DMS79 (cell line): ENCODE measurements at places on chromosomes 11 and 22.
A peak's percentile ranks its signal among the peaks of the same experiment; 100 is the strongest.

DNA sequence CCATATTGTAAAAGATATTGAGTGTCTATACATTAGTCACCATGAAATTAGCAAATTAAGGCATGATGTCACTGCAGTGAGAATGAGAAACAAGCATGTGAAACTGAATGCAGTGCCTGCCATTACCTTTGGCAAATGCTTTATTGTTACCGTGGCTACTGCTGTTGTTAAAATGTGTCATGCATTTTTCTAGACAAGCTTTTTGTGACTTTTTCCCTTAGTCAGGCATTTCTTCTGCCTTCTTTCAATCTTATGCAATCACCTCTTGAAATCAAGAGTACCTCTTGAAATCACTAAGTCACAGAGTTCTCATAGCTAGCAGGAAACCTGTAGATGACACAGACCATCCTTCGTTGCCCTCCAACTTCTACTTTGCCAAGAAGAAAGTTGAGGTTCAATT lies 461.7 kb upstream of the TENM4 start:
- DNase-seq, result no peak

GRCh38 chr22:19667872-19668740 lies 46.2 kb upstream of the SEPTIN5 start:
- DNase-seq, result no peak

- no peak for DNase-seq
These were observed 47.4 kb upstream of the BIRC3 start for GRCh38 chr11:102269927-102270326.

DNA sequence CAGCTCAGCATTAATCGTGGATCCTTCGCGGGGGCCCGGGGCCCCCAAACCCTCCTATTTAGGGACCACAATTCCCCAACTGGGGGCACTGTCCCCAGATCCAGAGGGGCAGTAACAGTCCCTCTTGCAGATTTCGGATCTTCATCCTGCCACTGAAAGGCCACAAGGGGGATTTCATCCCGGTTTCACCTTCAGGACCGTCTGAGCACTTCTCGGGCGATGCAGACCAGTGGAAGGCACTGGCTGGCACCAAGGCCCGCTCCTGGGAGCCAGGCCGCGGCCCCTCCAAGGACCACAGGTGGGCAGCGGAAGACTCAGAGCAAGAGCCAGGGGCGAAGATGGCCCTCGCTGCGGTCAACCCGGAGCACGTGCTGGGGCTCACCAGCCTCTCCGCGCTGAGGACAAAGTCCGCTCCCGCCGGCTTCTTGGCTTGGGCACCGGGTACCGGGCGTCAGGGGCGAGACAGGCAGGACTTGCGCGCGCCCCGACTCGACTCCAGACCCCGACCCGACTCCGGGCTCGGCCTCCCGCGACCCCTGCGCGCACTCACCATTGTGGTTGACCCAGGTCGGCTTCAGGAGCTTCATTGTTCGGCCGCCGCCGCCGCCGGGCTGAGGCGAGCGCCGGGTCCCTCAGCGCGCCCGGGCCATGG lies 517 bp downstream of the HIRA start:
- no peak for DNase-seq

GRCh38 chr22:33095661-33096060 lies 37.5 kb upstream of the SYN3 start:
- DNase-seq, result no peak

DNA sequence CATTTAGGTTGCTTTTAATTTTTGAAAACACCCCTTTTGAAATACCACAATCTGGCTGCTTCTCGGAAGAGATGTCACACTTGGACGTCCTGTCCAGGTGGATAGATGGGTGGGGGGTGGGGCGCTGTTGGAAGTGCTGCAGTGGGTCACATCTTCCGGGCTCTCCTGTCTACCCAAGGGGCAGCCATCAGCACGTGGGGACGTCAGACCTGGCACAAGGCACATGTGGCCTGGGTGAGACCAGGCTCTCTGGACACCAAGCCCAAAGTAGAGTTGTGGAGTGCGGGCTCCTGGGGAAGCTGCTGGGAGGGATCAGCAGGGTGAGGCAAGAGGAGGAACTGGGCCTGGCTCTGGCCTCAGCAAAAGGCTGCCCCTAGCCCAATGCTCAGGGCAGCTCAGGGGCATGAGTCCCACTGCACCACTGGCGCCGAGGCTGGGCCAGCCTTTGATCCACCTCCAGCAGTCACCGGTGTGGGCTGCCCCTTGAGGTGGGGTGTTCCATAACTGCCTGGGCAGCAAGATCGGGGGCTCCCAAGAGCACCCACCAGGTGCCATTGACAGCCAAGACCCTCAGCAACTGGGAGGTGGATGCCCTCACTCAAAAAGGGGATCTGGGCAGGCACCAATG lies 68.6 kb upstream of the CCND1 start:
- DNase-seq, result no peak

DNA sequence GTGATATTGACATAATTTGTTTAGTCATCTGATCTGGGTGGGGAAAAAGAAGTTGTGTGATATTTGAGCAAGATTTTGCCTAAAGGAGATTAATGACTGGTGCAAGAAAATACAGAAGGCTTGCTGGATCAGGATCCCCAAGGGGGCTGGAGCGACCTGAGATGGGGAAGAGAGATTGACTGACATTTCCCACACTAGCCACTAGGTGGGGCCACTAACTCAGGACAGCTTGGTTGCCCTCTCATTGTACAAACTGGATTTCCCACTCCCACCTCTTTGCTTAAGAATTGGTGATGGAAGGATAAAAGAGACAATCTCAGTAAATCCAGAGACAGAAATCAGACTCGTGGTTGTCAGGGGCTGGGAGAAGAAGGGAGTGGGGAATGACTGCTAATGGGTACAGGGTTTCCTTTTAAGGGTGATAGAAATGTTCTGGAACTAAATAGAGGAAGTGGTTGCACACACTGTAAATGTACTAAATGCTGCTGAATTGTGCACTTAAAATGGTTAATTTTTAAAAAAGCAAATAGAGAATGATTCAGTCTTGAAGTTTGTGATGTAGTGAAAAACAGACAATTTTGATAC lies 50.7 kb downstream of the CTTN start:
- no peak for DNase-seq

- no peak for DNase-seq
These were observed 207.5 kb downstream of the TBC1D22A start for GRCh38 chr22:46969961-46970360.

DNA sequence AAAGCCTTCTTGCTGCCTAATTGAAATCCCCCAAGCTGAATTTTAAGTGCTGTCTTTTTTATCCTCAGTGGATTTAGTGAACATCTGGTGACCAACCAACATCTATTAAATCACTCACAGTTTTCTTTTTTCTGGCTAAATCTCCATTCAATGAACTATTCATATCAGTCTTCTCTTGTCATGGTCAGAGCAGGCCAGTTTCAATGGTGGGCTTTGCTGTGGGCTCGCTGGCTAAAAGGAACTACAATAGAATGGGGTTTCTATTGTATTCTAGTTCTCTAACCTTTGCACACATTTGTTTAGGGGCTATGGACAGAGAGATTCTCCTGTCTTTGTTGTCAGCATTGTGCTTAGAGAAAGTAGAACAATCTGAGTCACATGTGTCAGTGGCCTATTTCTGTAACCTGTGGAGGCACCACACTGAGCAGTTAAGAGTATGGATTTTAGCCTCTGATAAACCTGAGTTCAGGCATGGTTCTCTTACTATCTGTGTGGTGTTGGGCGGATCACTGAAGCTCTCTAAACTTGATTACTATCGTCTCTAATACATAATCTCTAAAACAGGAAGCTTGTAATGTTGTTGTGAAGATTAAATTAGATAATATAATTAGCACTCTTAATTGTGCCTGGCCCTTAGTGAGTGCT lies 94.2 kb upstream of the CADM1 start:
- no peak for DNase-seq

DNA sequence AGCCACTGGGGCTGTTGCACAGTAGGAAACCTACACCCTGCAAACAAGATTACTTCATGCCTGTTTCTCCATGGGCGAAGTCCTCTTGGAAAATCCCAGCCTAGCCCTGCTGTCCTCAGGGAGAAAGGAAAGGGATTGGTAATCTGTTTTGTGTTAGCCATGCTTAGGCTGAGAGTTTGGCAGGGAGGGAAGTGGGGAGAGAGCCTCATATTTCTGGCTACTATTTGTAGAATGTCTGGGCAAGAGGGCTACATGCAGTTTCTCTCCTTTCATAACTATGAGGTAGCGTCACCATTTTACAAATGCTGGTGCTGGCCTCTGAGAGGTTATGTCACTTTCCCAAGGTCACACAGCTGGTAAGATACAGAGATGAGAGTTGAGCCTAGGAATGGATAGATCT lies 737 bp upstream of the MFRP start:
- DNase-seq, result no peak

DNA sequence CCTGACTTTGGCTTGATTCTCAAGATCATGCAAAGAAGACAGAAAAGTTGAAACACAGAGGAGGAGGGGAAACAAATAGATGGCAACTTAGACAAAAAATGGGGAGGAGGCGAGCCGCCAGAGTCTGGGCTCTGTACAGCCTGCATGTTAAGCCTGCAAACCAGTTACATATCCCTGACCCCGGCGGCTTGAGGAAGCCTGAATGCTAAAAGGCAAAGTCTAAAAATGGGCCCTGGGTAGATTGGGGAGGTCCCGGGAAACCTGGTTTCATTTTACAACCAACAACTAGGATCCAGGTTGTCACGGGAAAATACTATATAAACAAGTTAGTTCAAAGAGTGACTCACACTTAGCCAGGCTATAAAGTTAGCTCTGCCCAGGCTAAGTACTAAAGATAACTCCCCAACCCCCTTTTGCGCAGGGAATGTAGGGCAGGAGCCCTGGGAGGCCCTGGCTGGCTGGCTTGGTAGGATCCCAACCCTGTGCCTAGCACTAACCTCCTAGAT lies 18.8 kb upstream of the ZBTB16 start:
- DNase-seq, result no peak

DNA sequence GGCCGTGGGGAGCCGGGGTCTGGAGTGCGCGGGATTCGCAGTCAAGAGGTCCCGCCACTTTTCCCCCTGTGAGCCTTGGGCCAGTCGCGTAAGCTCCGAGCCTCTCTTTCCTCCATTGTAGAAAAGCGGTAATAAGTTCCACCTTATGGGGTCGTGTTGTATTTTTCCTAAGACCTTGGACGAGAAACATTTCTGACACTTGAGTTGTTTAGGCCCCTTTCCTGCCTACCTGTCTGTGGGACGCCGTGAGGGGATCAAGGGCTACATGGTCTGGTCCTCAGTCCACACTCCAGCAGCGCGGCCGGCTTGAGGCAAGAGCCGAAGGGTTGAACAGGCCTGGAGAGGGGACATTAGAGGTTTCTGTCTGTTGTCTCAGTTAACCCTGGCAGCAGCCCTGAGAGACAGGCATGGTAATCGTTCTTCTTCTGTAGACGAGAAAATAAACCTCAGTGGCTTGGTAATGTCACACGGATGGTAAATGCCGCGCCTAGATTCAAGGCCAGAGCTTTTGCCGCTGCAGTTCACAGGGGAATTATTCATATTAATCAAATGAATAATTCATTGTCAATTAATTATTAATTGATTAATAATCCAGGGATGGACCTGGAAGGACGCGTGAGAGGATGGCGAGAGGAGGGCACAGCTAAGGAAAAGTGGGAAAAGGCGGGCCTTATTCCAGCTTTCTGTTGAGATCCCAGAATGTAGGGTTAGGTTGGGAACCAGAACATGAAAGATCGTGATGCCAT lies 545 bp downstream of the FEN1 start:
- DNase-seq, result no peak

DNA sequence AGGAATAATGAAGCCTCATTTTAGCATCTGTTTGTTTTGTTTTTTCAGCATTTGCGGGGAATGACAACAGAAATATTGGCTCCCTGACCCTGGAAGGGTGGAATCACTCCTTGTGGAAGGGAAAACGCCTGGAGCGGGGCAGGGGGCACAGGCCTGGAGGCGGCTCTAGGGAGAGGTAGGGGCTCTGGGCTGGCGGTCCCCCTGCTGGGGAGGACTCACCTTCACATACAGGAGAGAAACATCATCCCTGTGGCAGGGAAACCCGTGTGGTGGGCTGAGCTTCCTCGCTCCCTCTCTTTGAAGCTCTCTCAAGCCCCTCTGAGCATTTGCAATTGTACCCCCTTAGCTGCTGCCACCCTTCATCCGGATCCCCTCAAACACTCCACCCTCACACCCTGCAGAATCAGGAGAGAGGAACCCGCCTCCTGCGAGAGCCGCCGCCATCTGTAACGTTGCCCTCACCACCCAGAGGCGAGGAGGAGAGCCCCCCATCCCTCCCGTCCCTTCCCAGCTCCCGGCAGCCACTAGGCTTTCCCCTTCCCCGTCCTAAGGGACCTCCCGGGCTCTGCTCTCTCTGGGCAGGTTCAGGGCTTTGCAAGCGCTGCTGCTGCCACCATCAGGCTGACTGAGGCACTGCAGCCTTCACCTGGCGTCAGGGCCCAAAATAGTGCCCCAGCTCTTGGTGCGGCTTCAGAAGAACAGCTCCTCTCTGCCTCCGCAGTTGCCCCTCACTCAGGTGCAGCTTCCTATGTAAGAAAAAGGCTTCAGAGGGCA lies 10.4 kb downstream of the KIRREL3 start:
- DNase-seq, result peak; percentile 48

DNA sequence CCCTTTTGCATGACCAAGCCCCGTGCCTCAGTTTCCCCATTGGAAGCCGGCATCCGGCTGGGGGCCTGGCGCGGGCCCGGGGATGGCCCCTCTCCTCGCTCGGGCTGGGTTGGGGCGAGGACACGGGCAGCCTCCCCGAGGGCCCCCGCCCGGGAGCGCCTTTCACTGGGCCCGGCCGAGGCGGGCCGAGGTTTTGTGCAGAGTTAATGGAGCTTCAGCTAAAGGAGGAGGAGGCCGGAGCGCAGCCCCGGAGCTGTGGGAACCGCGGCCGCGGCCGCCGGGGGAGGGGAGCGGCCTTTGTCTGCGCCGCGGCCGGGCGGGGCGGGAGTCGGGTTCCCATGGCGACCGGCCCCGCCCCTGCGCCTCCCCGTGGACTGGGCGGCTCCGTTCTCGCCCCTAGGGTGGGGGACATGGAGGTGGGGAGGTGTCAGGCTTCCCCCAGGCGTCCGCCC lies 1.4 kb upstream of the MAPK11 start:
- no peak for DNase-seq

- DNase-seq, result no peak
These were observed 58.1 kb downstream of the GGTLC2 start for GRCh38 chr22:22702237-22703202.
